ENCODE measurements at places on chromosomes 7 and 10. TPM values are rescaled to one million over a fixed set of nuclear protein-coding genes. Genes with fewer than 3 reads are reported as not detected.

DNA sequence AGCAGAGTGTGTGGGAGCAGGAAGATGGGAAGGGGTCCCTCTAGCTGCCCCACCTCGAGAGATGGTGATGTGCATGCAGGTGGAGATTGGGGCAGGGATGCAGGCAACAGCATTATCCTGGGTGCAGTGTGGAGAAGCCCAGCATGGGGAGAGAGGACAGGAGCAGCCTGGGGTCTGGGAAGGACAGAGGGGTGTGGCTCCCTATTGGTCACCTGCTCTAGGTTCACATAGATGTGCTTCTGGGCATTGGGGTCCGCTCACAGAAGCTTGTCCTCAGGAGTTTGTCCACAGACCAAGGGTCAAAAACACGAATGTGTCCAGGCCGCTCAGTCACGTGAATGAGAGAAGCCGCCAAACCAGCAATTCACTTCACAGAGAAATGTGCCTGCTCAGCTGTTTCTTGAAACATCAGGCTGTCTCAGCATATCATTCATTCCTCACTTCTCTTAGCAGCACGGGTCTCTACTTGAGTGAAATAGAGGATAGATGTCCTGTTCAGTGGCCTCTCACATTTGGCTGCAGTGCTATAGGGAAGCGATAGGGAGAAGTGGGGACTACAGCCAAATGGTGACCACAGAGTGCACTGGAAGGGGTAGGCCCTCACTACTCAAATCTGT is 11.5 kb upstream of the SLC29A3 start:
- H3K4me1 ChIP-seq = no peaks in the 10 kb centered on the region
- no peaks in the 10 kb centered on the region for H3K27me3 ChIP-seq
- H3K36me3 ChIP-seq = no peaks in the 10 kb centered on the region
- DNase-seq = no peak

DNA sequence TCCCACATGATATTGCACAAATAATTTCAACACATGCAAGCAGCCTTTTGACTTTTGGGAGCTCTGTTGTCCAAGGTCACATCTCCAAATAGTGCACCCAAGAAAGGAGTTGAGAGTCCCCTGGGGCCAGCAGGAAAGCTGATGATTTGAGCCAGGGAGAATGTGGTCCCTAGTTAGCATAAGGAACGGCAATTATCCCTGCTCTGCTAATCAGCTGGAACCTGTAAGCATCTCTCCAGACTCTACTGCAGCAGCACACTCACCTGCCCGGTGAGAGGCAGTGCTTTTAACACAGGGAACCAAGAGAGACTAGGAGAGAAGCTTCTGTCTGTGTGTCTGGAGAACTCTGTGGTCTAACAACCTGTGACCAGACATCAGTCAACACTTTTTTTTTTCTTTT is 17.0 kb downstream of the TRPV5 start:
- no peak for DNase-seq
- no peaks in the 10 kb centered on the region for H3K4me1 ChIP-seq
- no peak overlapping the region for H3K4me3 ChIP-seq
- H3K27ac ChIP-seq = no peak overlapping the region
- H3K27me3 ChIP-seq = no peaks in the 10 kb centered on the region

GRCh38 chr7:77199013-77199966 is at the start of gene FGL2:
FGL2 (minus strand) TSS chr7:77199819; CDS start chr7:77199793, 26 bp downstream.
- peaks cover 17% of the 10 kb centered on the region for H3K4me1 ChIP-seq
- H3K27me3 ChIP-seq = peaks cover 4% of the 10 kb centered on the region
- no peaks in the 10 kb centered on the region for H3K36me3 ChIP-seq
- DNase-seq = peak; percentile 74
- peak within 1 kb of the TSS; percentile 46 for H3K4me3 ChIP-seq

GRCh38 chr10:33681595-33681994 is 347.1 kb upstream of the NRP1 start:
- H3K27ac ChIP-seq = no peak overlapping the region
- no peaks in the 10 kb centered on the region for H3K27me3 ChIP-seq
- H3K36me3 ChIP-seq = no peaks in the 10 kb centered on the region
- no peaks in the 10 kb centered on the region for H3K4me1 ChIP-seq
- H3K4me3 ChIP-seq = no peak overlapping the region

- H3K4me3 ChIP-seq = no peak overlapping the region
- no peak for DNase-seq
- peaks cover 22% of the 10 kb centered on the region for H3K36me3 ChIP-seq
- H3K4me1 ChIP-seq = no peaks in the 10 kb centered on the region
- no peaks in the 10 kb centered on the region for H3K27me3 ChIP-seq
- no peak overlapping the region for H3K27ac ChIP-seq
Observed at GRCh38 chr7:64914557-64914956, 11.5 kb downstream of the ZNF273 start.

DNA sequence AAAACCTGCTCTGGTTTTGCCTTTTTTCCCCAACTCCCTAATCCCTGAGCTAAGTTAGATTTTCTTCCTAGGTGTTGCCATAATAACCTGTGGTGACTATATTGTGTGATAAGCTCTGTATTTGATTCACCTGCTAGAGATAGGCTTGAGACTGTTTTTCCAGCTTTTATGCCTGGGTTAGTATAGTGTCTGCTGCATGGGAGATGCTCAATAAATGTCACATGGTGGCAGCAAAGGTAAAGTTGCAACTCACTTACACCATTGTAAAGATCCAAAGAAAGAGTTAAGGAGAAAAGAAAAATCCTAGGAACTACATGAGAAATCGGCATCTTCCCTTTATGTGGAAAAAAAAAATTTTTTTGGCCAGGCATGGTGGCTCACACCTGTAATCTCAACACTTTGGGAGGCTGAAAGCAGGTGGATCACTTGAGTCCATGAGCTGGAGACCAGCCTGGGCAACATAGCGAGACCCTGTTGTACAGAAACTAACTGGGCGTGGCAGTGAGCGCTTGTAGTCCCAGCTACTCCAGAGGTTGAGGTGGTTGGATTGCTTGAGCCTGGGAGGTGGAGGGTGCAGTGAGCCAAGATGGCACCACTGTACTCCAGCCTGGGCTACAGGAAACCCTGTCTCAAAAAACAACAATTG is 3.7 kb downstream of the CCNJ start:
- H3K36me3 ChIP-seq = no peaks in the 10 kb centered on the region
- peaks cover 12% of the 10 kb centered on the region for H3K4me1 ChIP-seq
- H3K27me3 ChIP-seq = peaks cover 7% of the 10 kb centered on the region
- H3K27ac ChIP-seq = no peak overlapping the region

DNA sequence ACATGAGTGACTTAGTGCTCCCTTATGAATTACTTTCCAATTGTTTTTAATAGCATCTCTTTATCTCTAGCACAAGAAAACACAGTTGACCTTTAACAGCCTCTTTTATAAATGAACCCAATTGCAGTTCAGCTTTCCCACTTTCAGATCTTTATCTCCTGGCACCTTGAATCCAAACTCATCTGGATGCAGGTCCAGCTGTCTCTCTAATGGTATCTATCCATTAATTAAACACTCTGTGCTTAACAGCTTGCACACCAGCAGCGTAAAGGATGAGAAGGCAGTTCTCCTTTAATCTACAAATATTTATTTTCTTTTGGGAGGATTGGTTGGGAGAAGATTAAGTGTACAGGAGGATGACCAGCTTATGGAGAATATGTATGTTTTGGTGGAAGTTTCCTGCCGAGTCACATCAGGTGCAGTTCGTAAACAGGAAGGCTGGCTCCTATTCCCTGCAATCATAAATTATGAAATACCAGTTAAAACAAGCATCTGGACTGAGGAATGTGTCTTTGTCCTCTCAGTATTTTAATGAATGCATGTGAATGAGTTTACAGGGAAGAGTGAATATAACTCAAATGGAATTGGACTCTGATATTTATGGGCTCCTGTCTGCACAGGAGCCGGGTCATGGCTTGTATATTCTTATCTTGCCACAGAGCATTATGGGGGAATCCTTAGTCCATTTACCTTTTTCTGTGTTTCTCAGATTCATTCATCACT is 232.7 kb downstream of the PHF14 start:
- no peak overlapping the region for H3K27ac ChIP-seq
- no peaks in the 10 kb centered on the region for H3K36me3 ChIP-seq
- no peaks in the 10 kb centered on the region for H3K27me3 ChIP-seq
- no peak for DNase-seq
- H3K4me1 ChIP-seq = no peaks in the 10 kb centered on the region

DNA sequence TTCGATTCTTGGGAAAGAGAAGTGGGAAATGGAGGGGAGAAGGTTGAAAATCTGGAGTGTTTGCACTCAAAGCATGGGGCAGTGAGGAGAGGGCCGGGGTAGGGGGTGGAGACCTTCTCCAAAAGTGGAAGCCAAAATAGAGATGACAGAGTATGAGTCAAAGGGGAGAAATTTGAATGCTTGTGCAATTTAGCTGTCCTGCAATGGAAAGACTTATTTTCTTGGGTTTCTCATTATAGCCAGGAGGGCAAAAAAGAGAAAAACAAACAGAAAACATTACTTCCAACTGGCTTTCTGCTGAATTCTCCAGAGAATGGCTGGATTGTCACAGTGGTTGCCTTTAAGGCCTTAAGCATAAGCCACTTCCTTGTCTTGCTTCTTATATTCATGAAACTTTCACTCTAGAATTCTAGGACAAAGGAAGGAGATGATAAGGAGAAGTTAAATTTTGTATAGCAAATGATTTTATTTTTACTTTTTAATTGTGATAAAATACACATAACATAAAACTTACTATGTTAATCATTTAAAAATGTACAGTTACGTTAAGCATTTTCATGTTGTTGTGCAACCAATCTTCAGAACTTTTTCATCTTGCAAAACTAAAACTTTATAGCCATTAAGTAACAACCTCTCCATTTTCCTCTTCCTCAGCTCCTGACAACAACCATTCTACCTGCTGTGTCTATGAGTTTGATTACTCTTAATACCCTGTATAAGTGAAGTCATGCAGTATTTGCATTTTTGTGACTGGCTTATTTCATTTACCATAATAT is 100.2 kb downstream of the GPR85 start:
- DNase-seq = no peak
- no peaks in the 10 kb centered on the region for H3K36me3 ChIP-seq
- no peak overlapping the region for H3K4me3 ChIP-seq
- peaks cover 14% of the 10 kb centered on the region for H3K4me1 ChIP-seq
- H3K27ac ChIP-seq = no peak overlapping the region

DNA sequence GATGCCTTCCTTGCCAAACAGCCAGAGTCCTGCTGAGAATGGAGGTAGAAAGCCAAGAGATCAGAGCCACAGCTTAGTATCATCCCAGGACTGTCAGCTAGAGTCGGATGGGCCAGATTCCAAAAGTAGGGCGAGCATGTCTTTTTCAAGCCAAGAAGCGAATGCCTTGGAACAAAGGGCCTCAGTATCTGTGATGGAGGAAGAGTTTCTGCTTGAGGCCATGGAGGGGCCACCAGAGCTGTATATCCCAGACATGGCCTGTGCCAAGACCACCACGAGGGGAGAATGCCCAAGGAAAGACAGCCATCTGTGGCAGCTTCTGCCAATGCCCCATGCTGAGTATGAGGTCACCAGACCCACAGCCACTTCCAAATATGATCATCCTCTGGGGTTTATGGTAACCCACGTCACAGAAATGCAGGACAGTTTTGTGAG is 44.3 kb upstream of the PPP1R17 start:
- H3K27ac ChIP-seq = no peak overlapping the region

DNA sequence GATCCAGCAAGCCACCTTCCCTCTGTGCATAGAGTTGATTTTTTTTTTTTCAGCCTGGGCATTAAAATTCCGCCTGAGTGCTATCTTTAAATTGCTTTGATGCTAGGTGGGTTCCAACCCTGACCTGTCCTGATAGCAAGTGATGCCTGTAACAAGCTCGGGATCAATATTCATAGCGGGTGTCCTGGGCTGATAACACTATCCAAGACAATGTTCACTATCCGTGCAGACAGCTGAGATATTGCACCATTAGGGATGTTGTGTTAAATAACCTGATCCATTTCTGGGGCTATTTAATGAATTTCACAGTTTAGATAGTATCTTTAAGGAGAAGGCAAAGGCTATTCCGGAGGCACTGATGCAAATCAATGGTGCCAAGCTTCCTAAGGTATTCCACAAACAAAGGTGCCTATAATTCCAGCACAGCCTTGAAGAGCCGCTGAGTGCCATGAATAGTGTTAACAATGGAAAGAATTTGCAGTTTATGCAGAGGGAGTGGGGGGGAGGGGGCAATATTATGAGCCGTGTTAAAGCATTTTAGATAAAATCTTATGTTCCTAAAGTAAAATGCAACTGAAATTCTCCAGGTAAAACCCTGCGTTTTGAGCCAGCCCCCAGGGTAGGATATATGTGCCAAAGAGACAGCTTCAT is 4.2 kb upstream of the NKX1-2 start:
- H3K27me3 ChIP-seq = peaks cover 99% of the 10 kb centered on the region
- H3K4me3 ChIP-seq = no peak overlapping the region
- peaks cover 36% of the 10 kb centered on the region for H3K4me1 ChIP-seq
- no peaks in the 10 kb centered on the region for H3K36me3 ChIP-seq

DNA sequence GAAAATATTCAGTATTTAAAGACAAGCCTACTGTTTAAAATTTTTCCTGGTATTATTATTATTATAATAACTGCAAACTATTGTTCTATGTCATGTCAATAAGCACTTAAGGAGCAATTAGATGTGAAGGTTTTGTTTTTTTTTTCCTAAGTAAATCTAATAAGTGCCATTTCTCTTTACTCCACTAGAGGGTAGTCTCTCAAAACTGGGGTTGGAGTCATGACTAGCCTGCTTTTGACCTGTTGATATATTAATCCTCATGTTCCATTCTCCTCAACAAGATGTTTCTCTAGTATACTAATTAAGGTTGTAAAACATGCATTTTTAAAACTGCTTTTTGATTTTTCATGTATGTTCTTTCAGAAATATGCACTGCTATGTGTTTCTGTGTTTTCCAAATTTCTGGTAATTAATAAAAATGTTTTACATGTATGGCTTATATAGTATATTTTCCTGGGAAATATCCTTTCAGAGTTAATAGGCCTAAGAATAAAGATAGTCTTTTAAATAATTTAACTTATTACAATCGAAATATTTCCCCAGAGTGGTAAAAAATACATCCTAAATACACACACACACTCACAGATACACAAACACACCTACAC is 1.0 kb upstream of the LRRN3 start:
- peaks cover 47% of the 10 kb centered on the region for H3K4me1 ChIP-seq
- no peak overlapping the region for H3K27ac ChIP-seq
- H3K27me3 ChIP-seq = no peaks in the 10 kb centered on the region
- peak; percentile 49 for DNase-seq

GRCh38 chr7:71518880-71519279 is 386.9 kb downstream of the GALNT17 start:
- no peak overlapping the region for H3K4me3 ChIP-seq
- H3K27me3 ChIP-seq = no peaks in the 10 kb centered on the region
- no peak overlapping the region for H3K27ac ChIP-seq
- H3K36me3 ChIP-seq = no peaks in the 10 kb centered on the region
- H3K4me1 ChIP-seq = no peaks in the 10 kb centered on the region

- no peaks in the 10 kb centered on the region for H3K4me1 ChIP-seq
- H3K27me3 ChIP-seq = no peaks in the 10 kb centered on the region
- no peaks in the 10 kb centered on the region for H3K36me3 ChIP-seq
Observed at GRCh38 chr10:123241391-123242141, 87.4 kb downstream of the BUB3 start.

GRCh38 chr7:10767771-10768170 is 205.9 kb upstream of the PHF14 start:
- no peaks in the 10 kb centered on the region for H3K27me3 ChIP-seq
- H3K27ac ChIP-seq = no peak overlapping the region
- H3K4me1 ChIP-seq = peaks cover 12% of the 10 kb centered on the region
- no peak for DNase-seq
- no peak overlapping the region for H3K4me3 ChIP-seq
- H3K36me3 ChIP-seq = no peaks in the 10 kb centered on the region

The CTNNA3 gene
- total RNA-seq = 12.9 TPM

The SCIN gene
- not detected for total RNA-seq

The PPP1R17 gene
- 0.09 TPM for total RNA-seq

The GNAT3 gene
- total RNA-seq = not detected

The ZNF467 gene
- 0.17 TPM for total RNA-seq

The HKDC1 gene
- 0.30 TPM for total RNA-seq
